Activated CD8-positive, alpha-beta memory T cell treated with anti-CD3 and anti-CD28 coated beads, Interleukin-2, amount 10 ng/mL, durations not matched to agents 7 days and 5 days (primary cell): ENCODE measurements at places on chromosomes 4 and X. TPM values are rescaled to one million over a fixed set of nuclear protein-coding genes. Genes with fewer than 3 reads are reported as not detected.

Gene TBC1D14
- total RNA-seq, result 49.1 TPM

Gene FHIP1A
- not detected for total RNA-seq

Gene KLB
- total RNA-seq, result not detected

Gene TMPRSS11D
- not detected for total RNA-seq

Gene DCX
- not detected for total RNA-seq

Gene SRD5A3
- 9.7 TPM for total RNA-seq

Gene MAOA
- 2.6 TPM for total RNA-seq

Gene PDE5A
- 0.18 TPM for total RNA-seq

Gene ZNF732
- total RNA-seq, result not detected

Gene RBM47
- 2.2 TPM for total RNA-seq

Gene MOSPD2
- 9.7 TPM for total RNA-seq

Gene TAF7L
- not detected for total RNA-seq

Gene LARP1B
- 13.4 TPM for total RNA-seq

Gene COX7B
- 256 TPM for total RNA-seq

Gene STOX2
- total RNA-seq, result not detected

Gene GPR143
- not detected for total RNA-seq

Gene CENPVL2
- not detected for total RNA-seq

Gene NAP1L3
- 0.64 TPM for total RNA-seq

Gene GAB1
- 0.91 TPM for total RNA-seq

Gene TRIML2
- total RNA-seq, result not detected

Gene SSX4B
- not detected for total RNA-seq

Gene IL1RAPL1
- not detected for total RNA-seq

Gene ATP1B4
- not detected for total RNA-seq

Gene TIMM8A
- 23.6 TPM for total RNA-seq

Gene GPRASP1
- 0.37 TPM for total RNA-seq

Gene MAGEC2
- not detected for total RNA-seq

Gene GAB3
- total RNA-seq, result 20.0 TPM

Gene AFM
- not detected for total RNA-seq

Gene GPM6B
- not detected for total RNA-seq

Gene CSAG3
- total RNA-seq, result 1.8 TPM

Gene GC
- not detected for total RNA-seq

Gene MTNR1A
- not detected for total RNA-seq

Gene FAM90A26
- total RNA-seq, result not detected

Gene CXCL5
- not detected for total RNA-seq

Gene C1GALT1C1
- 27.7 TPM for total RNA-seq

Gene IL3RA
- 2.8 TPM for total RNA-seq

Gene TBC1D8B
- total RNA-seq, result 1.7 TPM

Gene ARHGAP10
- 12.1 TPM for total RNA-seq

Gene PLAC8
- total RNA-seq, result 23.3 TPM

Gene AKAP4
- not detected for total RNA-seq

Gene GRID2
- total RNA-seq, result not detected

Gene IQSEC2
- 0.40 TPM for total RNA-seq

Gene NFKB1
- total RNA-seq, result 92.3 TPM

Gene LETM1
- total RNA-seq, result 51.1 TPM

Gene WAS
- 138 TPM for total RNA-seq

Gene ADAD1
- not detected for total RNA-seq

Gene PPARGC1A
- total RNA-seq, result not detected

Gene DIAPH2
- 14.4 TPM for total RNA-seq

Gene LRIT3
- not detected for total RNA-seq

Gene SLC10A4
- not detected for total RNA-seq

Gene NOX1
- total RNA-seq, result not detected
